ENCODE measurements at places on chromosomes 7 and 10.

DNA sequence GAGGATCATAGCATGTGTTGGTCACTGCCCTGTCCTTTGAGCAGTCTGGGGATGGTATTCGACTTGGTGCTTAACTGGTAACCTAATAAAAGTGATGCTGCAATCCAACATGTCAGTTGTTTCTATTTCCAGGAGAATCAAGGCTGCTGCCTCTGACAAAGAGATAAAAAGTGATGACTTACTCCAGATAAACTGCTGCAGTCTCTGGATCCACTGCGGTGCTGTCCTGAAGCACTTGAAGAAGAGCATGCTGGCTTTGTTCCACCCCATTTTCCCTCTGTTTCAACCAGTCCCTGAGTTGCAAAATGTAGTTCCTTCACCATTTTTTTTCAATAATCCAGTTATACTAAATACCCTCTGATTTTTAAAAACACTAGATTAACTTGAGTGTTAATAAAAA lies 403.5 kb upstream of the ANKRD30A start:
- no peak for DNase-seq

- DNase-seq, result no peak
Measured at GRCh38 chr7:157397036-157397720, 60.4 kb downstream of the DNAJB6 start.

DNA sequence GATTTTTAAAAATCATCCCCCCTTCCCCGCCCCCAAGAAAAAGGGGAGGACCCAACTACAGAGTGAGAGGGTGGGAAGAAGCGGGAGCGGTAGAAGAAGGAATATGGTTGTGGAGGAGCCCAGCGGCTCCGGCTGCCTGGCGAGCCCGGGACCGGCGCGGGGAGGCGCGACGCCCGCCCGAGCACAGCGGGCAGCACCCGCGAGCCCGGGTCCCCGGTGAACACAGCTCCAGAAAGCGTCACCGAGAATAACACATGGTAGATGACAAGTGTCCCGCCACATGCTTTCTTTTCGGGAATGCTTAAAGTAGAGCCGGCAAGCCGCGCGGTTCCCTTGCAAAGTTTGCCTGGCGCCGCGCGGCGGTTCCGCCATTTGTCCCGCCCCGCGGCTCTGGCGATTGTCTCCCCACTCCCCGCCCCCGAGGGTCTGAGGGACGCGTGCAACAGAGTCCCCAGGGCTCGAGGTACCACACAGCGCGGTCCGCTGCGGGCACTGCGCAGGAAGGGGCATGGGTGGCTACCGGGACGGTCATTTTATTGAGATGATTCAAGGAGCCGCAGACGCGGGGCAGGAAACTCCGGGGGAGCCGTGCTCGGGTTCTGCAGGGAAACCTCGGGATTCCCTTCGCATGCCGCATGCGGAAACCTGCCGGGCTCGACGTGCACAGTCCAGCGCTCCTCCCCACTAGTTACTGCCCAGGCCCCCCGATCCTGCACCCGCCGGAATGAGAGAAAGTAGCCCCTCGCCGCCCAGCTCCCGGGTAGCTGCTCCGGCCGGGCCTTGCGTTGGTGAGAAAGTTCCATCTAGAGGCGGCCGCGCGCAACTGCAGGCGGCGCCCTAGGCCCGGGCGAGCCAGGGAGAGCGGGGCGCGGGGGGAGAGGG lies 781 bp upstream of the GRM8 start:
- peak; percentile 42 for DNase-seq

GRCh38 chr7:118239014-118239413 lies 14.5 kb downstream of the ANKRD7 start:
- no peak for DNase-seq

DNA sequence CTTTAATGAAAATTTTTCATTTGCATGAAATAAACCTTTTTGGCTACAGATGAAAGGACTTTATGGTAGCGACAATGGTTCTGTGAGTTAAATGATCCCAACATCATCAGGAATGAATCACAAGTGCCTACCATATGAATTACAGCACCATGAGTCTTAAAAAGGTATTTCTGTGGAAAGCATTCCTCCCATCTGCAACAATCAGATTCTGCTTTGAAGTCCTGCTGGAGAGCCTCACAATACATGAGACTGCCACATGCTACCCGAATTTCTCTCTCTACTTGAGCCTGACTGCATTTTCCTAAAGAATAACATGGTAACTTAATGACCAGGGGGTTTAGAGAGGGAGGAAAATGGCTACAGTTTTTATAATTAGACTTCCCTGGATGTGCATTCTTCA lies 190.3 kb downstream of the TWIST1 start:
- DNase-seq, result no peak

GRCh38 chr10:20147684-20148083 lies 331.5 kb downstream of the PLXDC2 start:
- no peak for DNase-seq

GRCh38 chr7:79909176-79909575 lies 225.5 kb upstream of the GNAI1 start:
- no peak for DNase-seq

GRCh38 chr10:79262131-79262530 lies 85.1 kb upstream of the PPIF start:
- DNase-seq, result no peak

GRCh38 chr7:54330216-54330800 lies 211.9 kb upstream of the VSTM2A start:
- DNase-seq, result no peak

DNA sequence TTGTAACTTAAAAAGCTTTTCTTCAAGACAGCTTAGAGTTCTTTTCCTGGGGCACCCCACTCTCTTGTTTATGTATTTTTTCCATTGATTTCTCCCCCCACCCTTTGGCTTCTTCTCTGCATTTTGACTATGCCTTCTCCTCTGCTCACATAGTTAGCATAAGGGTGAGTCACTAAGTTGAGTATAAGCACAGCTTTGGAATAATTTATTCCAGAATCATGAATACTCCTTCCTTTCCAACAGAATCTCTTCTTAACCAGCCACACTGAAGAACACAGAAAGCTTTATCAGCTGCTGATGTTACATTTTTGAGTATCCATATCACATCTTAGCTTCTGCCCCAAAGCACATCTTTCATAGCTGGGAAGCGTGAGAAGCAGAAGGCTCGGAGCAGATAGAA lies 449.5 kb upstream of the MKI67 start:
- DNase-seq, result no peak

DNA sequence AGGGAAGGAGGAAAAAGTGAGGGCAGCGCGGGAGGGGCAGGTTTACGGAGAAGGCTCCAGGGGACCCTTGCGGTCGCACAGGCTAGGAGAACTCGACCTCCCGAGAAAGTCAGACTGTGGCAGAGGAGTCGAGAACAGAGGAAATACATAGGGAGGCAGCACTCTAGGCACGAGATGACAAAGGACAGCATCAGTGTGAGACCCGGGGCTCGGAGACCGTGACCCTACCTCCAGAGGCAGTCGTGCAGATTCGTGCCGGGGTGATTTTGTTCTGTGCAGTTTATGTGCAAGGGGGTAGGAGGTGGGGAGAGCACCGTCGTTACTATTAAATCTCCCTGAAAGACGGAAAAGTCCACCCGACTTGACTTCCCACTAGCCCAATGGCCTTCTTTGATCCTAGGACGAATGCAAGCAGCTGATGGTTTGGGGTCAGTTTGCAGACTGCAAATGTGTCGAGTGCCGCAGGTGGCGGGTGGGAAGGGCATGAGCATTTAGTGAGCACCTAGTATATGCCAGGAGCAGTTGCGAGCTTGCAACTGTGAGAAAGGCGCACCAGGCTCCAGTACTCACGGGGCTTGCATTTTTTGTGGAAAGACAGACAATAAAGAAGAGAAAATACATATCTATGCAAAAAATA lies 674 bp upstream of the OSBPL3 start:
- DNase-seq, result no peak

GRCh38 chr7:48004638-48005037 lies 24.3 kb downstream of the SUN3 start:
- no peak for DNase-seq

DNA sequence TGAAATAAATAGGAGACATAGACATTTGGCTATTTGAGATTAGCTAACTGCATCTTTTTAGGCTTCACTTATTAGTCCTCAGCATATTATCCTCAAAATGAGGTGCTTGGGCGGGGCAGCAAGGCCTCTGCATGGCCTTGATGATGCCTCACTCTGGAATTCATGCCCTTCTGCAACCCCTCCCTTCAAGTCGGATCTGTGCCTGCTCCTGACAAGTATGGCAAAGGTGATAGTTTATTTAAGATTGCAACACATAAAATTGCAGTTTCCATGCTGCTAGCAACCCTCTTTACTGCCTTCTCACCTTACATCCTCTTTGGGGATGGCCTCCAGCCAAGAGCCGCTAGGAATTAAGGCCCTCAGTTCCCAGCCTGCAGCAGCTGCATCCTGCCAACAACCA lies 241.3 kb upstream of the ADARB2 start:
- DNase-seq, result peak; percentile 33

- DNase-seq, result no peak
Measured at GRCh38 chr10:48478980-48479811, 125.7 kb downstream of the ARHGAP22 start.

DNA sequence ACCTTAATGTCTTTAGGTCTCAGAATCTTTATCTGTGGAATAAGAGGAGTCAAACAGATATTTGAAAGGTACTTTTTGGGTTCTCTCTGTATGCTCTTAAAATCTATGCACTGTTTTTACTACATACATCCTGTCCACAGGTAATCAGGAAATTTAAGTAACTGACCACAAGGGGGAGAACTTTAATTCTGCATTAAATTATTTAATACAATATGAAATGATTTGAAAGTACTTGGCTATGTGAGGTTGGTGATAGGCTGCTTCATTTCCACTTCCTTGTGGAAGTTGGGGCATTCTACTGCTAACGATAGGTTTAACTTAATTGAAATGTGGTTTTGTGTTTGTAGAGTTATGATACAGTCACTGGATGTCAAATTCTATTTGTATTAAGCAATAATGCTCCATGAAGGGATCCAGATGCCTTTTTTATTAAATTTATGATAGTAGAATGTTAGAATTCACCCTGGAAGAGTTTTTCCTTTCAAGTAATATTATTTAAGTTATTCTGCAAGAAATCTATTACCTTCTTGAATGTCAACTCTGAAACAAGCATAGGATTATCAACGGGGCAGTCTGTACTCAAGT lies 6.0 kb downstream of the TEX47 start:
- peak; percentile 28 for DNase-seq

DNA sequence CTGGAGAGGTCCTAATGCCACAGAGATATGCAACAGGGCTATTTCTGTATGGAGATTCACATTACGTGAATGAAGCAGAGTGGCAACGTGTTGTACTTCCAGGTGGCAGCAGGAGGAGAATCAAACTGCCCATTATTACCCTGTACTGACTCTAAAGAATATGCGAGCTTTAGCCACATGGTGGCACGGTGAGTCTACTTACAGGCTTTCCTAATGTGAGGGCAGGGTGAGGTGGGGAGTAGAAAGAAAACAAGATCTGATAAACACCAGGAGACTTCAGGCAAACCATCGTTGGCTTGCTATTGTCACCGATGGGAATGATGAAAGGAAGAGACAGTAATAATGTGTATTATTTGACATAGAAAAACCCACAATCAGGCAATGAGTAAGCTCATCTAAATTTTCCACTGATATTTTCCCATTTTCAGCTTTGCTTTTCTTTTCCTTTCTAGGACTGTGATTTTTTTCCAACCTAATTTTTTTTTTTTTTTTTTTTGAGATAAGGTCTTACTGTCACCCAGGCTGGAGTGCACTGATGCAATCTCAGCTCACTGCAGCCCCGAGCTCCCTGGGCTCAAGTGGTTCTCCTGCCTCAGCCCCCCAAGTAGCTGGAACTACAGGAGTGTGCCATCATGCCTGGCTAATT lies 164.3 kb downstream of the BTAF1 start:
- DNase-seq, result peak; percentile 90

DNA sequence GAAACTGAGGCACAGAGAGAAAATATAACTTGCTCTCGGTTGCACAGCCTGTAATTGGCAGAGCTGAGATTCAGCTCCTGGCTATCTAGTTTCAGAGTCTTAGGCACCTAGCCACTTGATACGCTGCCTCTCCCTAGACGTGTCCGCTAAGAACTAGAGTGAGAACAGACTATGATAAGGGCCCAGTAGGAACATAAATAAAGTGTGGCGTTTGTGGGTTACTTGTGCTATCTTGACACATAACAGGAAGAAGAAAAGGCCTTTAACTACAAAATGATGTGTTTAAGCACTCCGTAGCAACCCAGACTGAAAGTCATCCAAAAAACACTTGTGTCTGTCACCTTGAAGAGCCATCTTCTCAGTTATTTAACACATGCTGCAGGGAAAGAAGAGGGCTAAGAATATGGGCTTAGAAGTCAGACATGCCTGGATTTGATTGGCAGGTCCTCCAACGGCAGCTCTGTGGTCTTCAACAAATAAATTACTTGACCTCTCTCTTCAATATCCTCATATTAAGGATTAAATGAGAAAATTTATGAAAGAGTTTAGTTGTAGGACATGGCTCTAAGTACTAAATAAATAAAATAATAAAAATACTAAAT lies 96.2 kb downstream of the SGMS1 start:
- DNase-seq, result no peak

GRCh38 chr10:125768219-125768855 lies 7.3 kb downstream of the MMP21 start:
- no peak for DNase-seq

- no peak for DNase-seq
Measured at GRCh38 chr7:102264367-102264891, 22.2 kb upstream of the SH2B2 start.

- DNase-seq, result no peak
Measured at GRCh38 chr10:77401683-77402082, 235.9 kb downstream of the KCNMA1 start.

DNA sequence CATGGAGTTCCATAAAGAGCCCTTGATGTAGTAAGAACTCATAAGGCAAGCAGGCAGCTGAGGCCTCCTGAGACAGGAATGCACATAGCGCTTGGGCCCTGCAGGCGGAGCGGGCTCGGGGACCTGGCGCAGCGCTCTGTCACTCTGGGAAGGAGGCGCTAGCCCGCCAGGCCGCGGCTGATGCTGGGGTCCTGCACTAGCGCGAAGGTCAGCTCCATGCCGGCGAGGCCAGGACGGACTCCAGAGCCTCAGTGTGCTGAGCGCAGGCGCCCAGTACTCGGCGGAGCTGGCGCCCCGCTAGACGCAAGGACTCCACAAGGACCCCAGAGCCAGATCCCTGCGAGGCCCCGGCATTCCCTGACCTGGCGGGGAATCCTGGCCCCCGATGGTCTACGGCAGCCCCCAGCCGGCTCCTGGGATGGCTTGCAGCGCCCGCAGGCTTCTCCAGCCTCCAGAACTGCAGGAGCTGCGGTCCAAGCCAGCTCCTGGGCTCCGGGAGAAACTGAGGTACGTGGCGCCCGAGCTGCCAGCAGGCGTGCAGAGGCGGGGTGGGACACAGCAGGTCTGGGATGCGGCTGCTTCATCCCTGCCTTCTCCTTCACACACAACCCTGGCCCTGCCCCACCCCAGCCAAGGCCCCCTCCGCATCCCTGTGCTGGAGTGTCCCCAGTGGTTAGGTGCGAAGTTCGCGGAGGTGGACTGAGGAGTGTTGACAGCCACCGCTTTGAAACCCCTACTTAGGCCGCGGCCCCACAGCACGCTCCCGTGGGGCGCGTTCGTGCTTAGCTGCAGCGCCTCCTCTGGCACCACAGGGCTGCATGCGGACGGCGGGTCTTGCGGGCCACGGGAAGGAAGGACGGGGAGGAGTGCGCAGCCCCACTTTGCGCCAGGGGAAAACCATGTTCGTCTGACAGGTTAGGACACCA lies 761.5 kb upstream of the POM121L12 start:
- DNase-seq, result no peak

- DNase-seq, result peak; percentile 22
Measured at GRCh38 chr7:140230861-140231770, 54.3 kb upstream of the KDM7A start.
